CD8-positive, alpha-beta memory T cell (primary cell): ENCODE measurements at places on chromosomes 6 and 20. TPM values are rescaled to one million over a fixed set of nuclear protein-coding genes. Genes with fewer than 3 reads are reported as not detected.

- DNase-seq, result no peak
Measured at GRCh38 chr6:6678185-6678671, 89.7 kb downstream of the LY86 start.

The CFB gene
- 0.83 TPM for polyA plus RNA-seq

GRCh38 chr6:132703936-132704335, 9.9 kb downstream of the VNN1 start:
- no peak for DNase-seq

GRCh38 chr6:158030380-158031300, 49.0 kb downstream of the SYNJ2 start:
- DNase-seq, result no peak

The SLC22A1 gene
- polyA plus RNA-seq, result 0.13 TPM

The ENPP3 gene
- 0.15 TPM for polyA plus RNA-seq

GRCh38 chr20:45857882-45858216, 435 bp downstream of the ZSWIM3 start:
- DNase-seq, result no peak

GRCh38 chr6:105607636-105608621, 205.0 kb upstream of the PREP start:
- DNase-seq, result no peak

- no peak for DNase-seq
Measured at GRCh38 chr6:36662827-36663256, 15.7 kb upstream of the CDKN1A start.

- DNase-seq, result no peak
Measured at GRCh38 chr20:25040438-25040831, 17.5 kb downstream of the ACSS1 start.

- no peak for DNase-seq
Measured at GRCh38 chr20:26276554-26277210, 580.0 kb upstream of the ZNF337 start.

DNA sequence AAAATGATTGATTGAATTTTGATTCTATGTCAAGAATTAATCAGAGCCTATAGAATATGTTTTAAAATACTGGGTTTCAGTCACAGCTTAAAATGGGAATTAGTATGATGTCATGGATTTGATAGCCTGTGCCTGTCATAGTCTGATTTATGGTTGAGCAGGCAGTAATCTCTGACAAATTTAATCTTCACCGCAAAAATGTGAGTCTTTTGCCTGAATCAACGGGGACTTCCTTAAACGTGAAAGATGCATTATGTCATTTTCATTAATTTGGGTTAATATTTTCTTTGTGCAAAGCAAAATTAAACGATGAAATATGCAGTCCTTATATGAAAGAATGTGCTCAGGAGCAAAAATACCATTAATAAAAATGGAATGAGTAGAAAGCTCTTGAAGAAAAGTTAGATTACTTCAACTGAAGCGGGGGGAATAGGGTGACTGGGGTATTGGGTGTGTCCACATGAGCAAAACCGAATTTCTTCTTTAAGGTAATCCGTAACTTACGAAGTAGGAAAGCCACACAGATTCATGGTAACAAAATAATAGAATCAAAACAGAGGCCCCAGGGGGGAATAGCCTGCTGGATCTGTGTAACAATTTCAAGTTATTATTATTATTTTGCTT, 339.6 kb upstream of the NOX3 start:
- no peak for DNase-seq

DNA sequence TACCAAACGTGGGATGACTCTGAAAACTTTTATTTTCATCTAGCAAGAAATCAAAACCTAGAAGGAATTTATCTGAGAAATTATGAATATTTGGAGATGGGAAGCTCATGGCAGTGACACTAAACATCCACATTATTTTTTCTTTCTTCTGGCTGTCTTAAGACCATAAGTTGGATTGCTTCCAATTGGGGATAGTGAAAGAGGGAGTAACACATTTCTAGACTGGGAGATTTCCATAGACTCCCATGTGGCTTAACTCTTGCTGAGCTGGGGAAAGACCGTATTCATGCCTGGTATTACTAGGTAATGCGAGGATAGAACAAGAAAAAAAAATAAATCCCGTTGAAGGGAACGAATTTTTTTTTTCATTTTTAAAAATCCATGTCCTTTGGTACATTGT, 120.0 kb downstream of the UTRN start:
- no peak for DNase-seq

The ADGRF5 gene
- not detected for polyA plus RNA-seq

GRCh38 chr20:50341880-50342637, 151.4 kb downstream of the CEBPB start:
- no peak for DNase-seq

DNA sequence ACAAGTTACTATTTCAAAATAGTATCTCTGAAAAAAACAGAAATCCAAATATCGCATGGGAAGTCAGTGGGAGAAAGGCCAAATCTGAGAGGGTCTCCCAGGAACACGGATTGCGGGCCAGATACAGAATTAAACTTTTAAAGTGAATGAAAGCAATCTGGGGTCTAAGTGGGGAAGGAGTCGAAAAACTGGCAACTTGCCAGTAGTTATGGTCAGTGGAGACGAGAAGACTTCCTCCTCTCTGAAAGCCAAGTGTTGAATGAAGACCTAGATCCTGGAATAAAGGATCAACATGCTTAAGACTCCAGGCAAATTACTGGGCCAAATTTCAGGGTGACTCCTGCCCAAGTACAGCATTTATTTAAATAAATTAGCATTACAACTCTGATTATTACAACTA, 123.6 kb downstream of the BFSP1 start:
- DNase-seq, result no peak

- DNase-seq, result no peak
Measured at GRCh38 chr6:16776394-16777017, 15.2 kb upstream of the ATXN1 start.

- no peak for DNase-seq
Measured at GRCh38 chr6:125827788-125828320, 37.1 kb downstream of the NCOA7 start.
